Left renal pelvis (tissue), 4 donors: ENCODE measurements at places on chromosomes 16 and 17.

DNA sequence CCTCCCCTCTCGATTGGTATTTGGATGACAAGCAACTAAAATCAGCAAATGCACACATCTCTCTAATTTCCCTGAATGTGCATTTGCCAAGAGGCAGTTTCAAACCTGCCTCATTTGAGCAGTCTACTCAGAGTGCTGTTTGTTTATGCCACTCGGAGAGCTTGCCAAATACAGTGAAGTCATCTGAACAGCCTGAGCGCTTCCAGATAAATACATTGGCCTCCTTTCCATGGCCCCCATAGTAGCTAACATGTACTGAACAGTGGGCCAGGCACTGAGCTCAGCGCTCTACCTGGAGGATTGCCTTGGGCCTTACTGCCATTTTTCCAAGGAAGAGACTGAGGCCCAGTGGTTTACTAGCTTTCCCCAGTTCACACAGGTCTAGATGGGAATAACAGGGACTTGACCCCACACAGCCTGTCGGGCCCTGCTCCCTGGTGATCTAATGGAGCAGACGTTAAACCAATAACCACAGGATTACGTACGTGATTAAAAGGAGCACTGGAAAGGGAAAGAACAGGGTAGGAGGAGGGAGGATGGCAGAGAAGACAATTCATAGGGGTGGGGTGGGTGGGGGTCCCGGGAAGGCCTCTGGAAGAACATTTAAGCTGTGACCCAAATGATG, 18.7 kb upstream of the ANKRD40CL start:
- no peak for DNase-seq

GRCh38 chr17:19487024-19487600, 46.5 kb upstream of the SLC47A1 start:
- DNase-seq, result no peak

- DNase-seq, result no peak
Observed at GRCh38 chr16:1035066-1035415, 37.5 kb upstream of the SSTR5 start.

GRCh38 chr16:81645266-81645694, 133.8 kb upstream of the PLCG2 start:
- DNase-seq, result peak; percentile 50

DNA sequence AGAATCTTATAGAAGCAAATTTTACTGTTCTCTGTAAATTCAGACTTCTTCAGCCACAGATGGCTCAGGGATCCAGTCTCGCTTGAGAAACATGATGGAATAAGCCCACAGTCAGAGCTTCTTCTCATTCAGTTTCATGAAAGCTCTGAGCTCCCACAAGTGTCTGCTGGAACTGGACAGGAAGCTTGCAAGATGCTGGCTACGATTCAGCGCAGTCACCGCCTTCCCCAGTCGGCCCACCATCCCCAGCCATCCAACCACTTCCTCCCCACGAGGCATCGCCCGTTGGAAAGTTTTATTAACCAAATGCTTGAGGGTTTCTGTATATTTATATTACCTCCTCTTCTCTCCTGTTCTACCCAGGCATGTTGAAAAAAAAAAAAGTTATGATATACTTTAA, 171.7 kb downstream of the ZFHX3 start:
- no peak for DNase-seq

GRCh38 chr16:78116946-78117345, 17.5 kb downstream of the WWOX start:
- no peak for DNase-seq

DNA sequence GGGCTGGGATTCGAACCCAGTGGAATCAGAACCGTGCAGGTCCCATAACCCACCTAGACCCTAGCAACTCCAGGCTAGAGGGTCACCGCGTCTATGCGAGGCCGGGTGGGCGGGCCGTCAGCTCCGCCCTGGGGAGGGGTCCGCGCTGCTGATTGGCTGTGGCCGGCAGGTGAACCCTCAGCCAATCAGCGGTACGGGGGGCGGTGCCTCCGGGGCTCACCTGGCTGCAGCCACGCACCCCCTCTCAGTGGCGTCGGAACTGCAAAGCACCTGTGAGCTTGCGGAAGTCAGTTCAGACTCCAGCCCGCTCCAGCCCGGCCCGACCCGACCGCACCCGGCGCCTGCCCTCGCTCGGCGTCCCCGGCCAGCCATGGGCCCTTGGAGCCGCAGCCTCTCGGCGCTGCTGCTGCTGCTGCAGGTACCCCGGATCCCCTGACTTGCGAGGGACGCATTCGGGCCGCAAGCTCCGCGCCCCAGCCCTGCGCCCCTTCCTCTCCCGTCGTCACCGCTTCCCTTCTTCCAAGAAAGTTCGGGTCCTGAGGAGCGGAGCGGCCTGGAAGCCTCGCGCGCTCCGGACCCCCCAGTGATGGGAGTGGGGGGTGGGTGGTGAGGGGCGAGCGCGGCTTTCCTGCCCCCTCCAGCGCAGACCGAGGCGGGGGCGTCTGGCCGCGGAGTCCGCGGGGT, at the start of gene CDH1:
TSS of gene CDH1 (plus strand) at position 247 of the 684 bp plus-strand sequence. CDS start at position 371, 124 bp downstream.
- DNase-seq, result no peak

DNA sequence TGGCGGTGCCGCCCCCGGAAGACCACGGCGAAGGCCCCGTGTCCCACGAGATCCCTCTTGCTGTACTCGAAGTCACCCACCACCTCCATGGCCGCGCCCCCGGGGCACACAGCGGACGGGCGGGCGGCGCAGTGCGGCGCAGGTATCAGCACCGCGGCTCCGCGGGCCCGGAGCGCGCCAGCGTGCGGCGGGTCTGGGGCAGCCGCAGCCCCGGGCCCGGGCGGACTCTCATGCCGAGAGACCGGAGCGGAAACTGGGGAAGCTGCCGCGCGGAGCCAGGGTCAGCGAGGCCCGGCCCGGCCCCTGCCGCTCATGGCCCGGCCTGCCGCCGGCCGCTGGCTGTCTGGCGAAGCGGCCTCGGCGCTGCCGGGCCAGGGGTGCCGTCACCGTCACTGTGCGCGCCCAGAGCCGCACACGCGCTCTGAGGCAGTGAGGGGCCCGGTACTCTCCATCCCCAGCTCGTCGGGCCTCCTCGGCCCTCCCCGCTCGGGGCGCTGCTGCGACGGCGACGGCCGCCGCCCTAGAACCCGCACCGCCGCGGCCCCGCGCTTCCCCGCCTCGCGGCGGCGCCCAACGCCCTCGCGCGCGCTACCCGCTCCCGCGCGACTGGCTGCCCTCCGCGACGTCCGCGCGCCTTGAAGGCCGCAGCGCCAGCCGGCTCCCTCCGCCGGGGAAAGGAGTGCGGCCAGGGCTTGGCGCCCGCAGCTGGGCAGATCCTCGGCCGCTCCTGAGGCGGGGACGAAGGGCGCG, at the start of gene ULK2:
TSS of gene ULK2 (minus strand) at position 608 of the 750 bp plus-strand sequence. CDS start at position 89, 519 bp downstream.
- DNase-seq, result no peak
